Progenitor cell of endocrine pancreas (in vitro differentiated cells): ENCODE measurements at places on chromosomes 6 and 20. TPM values are rescaled to one million over a fixed set of nuclear protein-coding genes. Genes with fewer than 3 reads are reported as not detected.
A peak's percentile ranks its signal among the peaks of the same experiment; 100 is the strongest.

DNA sequence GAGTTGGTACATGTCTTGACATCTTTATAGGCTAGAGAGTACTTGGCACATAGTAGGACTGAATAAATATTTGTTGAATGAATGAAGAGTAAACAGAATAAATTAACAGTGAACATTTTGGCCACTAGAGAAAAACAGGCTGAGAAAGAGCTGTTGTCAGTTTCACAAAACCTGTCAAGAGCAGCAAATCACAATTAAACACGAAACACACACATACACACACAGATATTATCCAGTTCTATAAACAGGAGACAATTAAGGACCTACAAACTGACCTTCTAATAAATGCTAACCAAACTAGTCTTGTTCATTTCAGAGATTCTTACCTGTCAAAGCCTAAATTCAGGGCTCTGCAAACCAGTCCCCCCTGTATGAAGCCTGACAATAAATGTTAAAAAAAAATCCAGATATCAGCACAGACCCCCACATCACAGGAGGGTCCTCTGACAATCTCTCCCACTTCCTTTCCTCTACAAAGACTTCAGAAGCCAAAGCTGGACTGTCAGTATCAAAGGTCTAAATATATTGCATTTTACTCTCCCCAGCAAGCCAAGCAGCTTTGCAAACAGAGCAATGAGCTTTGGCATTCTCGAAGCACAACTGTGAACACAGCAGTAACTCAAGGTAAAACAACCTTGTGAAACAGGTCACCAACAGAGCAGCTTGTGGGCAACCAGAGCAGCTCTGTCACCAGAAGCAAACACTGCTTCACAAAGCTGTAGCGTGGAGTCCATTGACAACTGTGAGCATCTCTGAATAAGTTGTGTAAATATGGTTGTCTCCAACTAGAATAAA lies 229.9 kb downstream of the TBXT start:
- H3K27ac ChIP-seq = no peak overlapping the region
- H3K36me3 ChIP-seq = no peaks in the 10 kb centered on the region
- no peak for DNase-seq
- H3K4me1 ChIP-seq = peaks cover 6% of the 10 kb centered on the region
- H3K27me3 ChIP-seq = peaks cover 28% of the 10 kb centered on the region

DNA sequence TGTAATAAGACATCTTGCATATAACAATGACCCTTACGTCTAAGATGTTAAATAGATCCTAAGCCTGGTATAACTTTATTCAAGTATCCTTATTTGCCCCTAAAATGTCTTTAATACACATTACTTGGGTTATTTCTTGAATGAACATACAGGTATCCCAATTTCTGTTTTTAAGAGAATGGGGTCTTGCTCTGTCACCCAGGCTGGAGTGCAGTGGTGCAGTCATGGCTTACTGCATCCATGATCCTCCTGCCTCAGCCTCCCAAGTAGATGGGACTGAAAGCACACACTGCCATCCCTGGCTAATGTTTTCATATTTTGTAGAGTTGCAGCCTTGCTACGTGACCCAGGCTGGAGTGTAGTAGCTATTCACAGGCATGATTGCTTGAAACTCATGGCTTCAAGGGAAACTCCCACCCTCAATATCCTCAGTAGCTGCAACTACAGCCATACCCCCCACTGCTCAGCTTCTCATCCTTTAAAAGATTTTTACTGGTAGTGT lies 10.4 kb upstream of the ZNFX1 start:
- peaks cover 90% of the 10 kb centered on the region for H3K36me3 ChIP-seq
- no peaks in the 10 kb centered on the region for H3K27me3 ChIP-seq
- DNase-seq = no peak
- peaks cover 36% of the 10 kb centered on the region for H3K4me1 ChIP-seq

GRCh38 chr6:158668707-158669103 lies 18.9 kb downstream of the SYTL3 start:
- peaks cover 31% of the 10 kb centered on the region for H3K27me3 ChIP-seq
- DNase-seq = no peak
- H3K36me3 ChIP-seq = no peaks in the 10 kb centered on the region
- peaks cover 14% of the 10 kb centered on the region for H3K4me1 ChIP-seq

DNA sequence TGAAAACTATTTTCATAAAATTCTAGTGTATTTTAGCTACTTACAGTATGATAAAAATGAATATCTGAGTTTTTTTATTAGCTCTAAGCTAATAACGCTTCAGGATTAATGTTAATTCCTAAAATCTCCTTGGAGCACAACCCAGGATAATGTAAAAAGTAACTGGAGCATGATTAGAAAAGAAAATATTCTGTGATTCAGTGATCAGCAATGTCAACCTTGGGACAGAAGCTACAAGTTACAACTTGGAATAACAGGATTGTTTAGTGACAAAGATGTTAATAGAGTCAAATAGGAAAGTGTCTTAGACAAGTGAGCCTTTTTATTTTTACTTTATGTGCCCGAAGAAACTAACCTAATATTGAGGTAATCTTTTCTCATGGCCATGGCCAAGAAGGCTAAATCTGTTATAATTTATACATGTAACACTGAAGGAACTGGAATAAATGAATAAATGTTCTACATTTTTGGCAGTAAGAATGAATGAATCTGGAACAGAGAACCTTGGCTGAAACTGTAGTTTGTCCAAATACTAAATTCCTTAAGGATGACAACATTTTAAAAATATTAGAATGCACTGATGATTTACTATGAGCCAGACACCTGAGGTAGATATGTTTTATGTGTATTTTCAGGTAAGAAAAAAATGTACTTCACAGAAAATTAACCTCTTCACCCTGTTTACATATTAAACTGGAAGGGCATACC lies 994.0 kb downstream of the GRIK2 start:
- no peak overlapping the region for H3K4me3 ChIP-seq
- H3K36me3 ChIP-seq = no peaks in the 10 kb centered on the region
- no peaks in the 10 kb centered on the region for H3K27me3 ChIP-seq
- DNase-seq = no peak

GRCh38 chr6:107607116-107607515 lies 117.2 kb downstream of the SOBP start:
- peaks cover 15% of the 10 kb centered on the region for H3K4me1 ChIP-seq
- no peaks in the 10 kb centered on the region for H3K36me3 ChIP-seq
- H3K4me3 ChIP-seq = no peak overlapping the region
- DNase-seq = no peak

C6orf58 gene
- total RNA-seq = not detected in 2 replicates

DNA sequence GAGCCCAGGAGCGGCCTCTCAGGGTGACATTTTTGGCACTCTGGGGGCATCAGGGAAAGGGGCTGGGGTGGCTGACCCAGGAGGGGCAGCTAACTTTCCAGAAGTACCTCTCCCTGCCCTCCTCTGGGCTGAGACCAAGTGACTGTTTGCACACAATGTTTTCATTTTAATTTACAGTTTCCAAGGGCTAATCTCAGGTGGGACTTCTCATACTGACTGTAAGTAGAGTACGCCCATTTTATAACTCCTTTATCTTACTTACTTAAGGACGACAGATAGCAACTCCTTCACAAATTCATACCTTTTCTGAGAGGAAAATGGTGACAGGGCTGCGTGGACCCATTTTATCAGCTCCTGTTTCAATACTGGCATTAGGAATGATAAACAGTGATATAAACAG lies 172.9 kb upstream of the EXOC2 start:
- no peaks in the 10 kb centered on the region for H3K36me3 ChIP-seq
- H3K4me3 ChIP-seq = no peak overlapping the region
- H3K27me3 ChIP-seq = peaks cover 5% of the 10 kb centered on the region
- H3K4me1 ChIP-seq = peaks cover 3% of the 10 kb centered on the region

GRCh38 chr6:121235386-121235785 lies 98.9 kb downstream of the TBC1D32 start:
- peaks cover 20% of the 10 kb centered on the region for H3K36me3 ChIP-seq
- no peaks in the 10 kb centered on the region for H3K4me1 ChIP-seq
- H3K4me3 ChIP-seq = no peak overlapping the region
- no peak for DNase-seq

- H3K4me3 ChIP-seq = no peak overlapping the region
- DNase-seq = no peak
- H3K27ac ChIP-seq = no peak overlapping the region
- no peaks in the 10 kb centered on the region for H3K27me3 ChIP-seq
- peaks cover 9% of the 10 kb centered on the region for H3K4me1 ChIP-seq
These were observed 29.9 kb downstream of the MAPK13 start for GRCh38 chr6:36160147-36160760.

DNA sequence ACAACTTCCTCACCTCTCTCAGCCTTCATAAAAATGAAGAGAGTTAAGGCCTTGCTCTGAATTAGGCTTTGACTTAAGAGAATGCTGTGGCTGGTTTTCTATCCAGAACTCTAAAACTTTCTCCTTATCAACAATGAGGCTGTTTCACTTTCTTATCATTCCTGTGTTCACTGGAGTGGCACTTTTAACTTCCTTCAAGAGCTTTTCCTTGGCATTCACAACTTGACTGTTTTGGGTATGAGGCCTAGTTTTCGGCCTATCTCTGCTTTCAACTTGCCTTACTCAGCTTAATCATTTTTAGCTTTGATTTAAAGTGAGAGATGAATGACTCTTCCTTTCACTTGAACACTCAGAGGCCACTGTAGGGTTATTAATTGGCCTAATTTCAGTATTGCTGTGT lies 4.3 kb upstream of the LOC128125822 start:
- DNase-seq = no peak
- H3K27me3 ChIP-seq = no peaks in the 10 kb centered on the region
- peaks cover 48% of the 10 kb centered on the region for H3K4me1 ChIP-seq

GRCh38 chr20:58497724-58498469 lies 17.3 kb downstream of the APCDD1L start:
- H3K27me3 ChIP-seq = no peaks in the 10 kb centered on the region
- no peak for DNase-seq
- no peaks in the 10 kb centered on the region for H3K36me3 ChIP-seq
- H3K4me1 ChIP-seq = no peaks in the 10 kb centered on the region
- no peak overlapping the region for H3K27ac ChIP-seq

CPXM1 gene
- 130 and 131 TPM in 2 replicates for total RNA-seq

SLC26A8 gene
- total RNA-seq = not detected in 2 replicates

GRCh38 chr6:156557251-156557910 lies 219.8 kb upstream of the ARID1B start:
- H3K27me3 ChIP-seq = peaks cover 9% of the 10 kb centered on the region
- H3K27ac ChIP-seq = peak overlapping the region; percentile 85
- peaks cover 13% of the 10 kb centered on the region for H3K4me1 ChIP-seq
- DNase-seq = peak; percentile 37
- H3K4me3 ChIP-seq = peak overlapping the region; percentile 5

COL19A1 gene
- 2.3 and 3.5 TPM in 2 replicates for total RNA-seq

PTPRK gene
- total RNA-seq = 86.2 and 93.7 TPM in 2 replicates

DNA sequence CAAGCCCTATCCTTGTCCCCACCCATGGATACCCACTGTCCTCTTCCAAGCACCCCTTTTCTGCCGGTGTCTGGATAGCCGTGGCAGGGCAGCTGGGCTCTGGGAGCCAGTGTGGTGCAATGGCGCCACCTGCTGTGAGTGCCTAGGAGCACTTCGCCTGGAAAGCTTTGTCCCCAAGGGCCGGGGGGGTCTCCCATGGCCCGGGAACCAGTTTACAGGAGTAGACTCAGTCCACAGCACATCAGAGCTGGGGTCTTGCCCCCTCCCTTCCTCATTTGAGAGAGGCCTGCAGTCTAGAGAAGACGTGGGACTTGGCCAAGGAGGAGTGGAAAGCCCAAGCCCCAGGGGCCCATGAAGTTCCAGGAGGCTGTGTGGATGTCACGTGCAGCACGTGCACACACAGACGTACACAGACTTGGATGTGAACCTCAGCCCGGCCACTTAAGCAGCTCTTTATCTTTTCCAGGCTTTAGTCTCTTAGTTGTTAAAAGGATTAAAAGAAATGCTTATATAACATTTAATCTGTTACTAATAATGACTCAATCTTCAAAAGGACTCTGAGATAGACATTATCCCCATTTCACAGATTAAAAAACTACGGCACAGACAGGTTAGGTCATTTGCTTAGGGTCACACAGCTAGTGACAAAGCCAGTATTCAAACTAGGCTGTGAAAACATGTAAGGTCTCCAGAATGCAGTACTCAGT lies 40.9 kb upstream of the CDH22 start:
- H3K4me1 ChIP-seq = peaks cover 22% of the 10 kb centered on the region
- peaks cover 9% of the 10 kb centered on the region for H3K27me3 ChIP-seq
- no peak overlapping the region for H3K4me3 ChIP-seq
- H3K36me3 ChIP-seq = peaks cover 4% of the 10 kb centered on the region

- peaks cover 47% of the 10 kb centered on the region for H3K4me1 ChIP-seq
- no peak overlapping the region for H3K4me3 ChIP-seq
- peaks cover 11% of the 10 kb centered on the region for H3K36me3 ChIP-seq
- H3K27me3 ChIP-seq = no peaks in the 10 kb centered on the region
These were observed 187.6 kb downstream of the JARID2 start for GRCh38 chr6:15433511-15433861.

GRCh38 chr6:80129485-80129884 lies 23.0 kb downstream of the BCKDHB start:
- H3K36me3 ChIP-seq = peaks cover 14% of the 10 kb centered on the region
- DNase-seq = no peak
- H3K4me1 ChIP-seq = no peaks in the 10 kb centered on the region
- no peak overlapping the region for H3K27ac ChIP-seq
